Activated T-cell treated with anti-CD3 and anti-CD28 coated beads for 4 hours (primary cell): ENCODE measurements at places on chromosomes 6 and 20.

- no peak for DNase-seq
Observed at GRCh38 chr6:73375216-73375615, 5.5 kb upstream of the OOEP start.

DNA sequence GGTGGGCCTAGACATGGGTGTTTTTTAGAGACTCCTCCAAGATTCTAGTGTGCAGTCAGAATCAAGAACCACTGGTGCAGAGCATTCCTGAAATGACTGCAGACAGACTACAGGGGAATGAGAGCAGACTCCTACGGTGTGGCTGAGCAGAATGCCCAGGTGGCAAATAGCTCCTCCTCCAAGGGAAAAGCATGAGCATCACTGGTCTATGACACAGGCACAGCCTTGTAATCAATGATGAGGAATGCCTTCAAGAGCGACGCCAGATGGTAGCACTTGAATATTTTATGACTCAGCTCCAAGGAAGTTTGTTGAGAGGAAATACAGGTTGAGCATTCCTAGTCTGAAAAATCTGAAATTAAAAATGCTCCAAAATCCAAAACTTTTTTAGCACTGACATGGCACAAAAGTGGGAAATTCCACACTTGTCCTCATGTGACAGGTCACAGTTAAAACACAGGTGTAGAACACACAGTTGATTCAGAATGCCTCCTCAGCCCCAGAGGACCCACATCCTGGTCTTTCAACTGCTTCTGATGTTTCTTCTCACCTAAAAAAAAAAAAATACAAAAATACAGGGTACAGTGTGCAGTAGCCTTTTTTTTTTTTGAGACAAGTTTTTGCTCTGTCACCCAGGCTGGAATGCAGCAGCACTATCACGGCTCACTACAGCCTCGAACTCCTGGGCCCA is 10.6 kb upstream of the FAM8A1 start:
- DNase-seq: no peak

GRCh38 chr6:170259278-170259677 is 31.6 kb downstream of the DLL1 start:
- no peak for DNase-seq

DNA sequence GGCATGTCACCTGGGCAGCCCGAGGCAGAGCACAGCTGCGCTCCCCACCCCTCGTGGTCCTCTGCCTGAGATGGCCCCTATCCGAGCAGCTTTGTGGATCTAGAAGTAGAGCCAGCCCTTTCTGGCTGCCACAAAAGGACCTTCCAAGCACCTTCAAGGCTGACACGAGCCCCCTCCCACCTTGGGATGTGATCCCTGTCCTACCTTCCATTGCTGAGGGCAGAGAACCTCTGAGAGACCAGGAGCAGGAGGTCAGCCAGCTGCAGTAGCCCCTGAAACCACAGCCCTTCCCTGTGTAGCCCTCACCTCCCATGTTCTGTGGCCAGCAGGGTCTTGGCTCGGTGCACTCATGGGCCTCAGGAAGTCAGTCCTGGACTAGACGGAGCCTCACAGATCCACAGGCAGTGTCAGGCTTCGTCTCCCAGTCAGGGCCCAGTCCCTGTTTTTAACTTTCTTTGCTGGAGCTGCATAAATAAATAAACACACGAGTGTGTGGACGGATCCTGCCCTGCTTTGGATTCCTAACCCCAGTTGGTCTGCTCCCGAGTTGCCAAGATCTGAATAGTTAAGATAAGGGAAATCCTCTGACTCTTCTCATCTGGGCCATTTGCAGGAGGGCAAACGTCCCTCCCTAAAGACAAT is 507.7 kb downstream of the PREX1 start:
- DNase-seq: no peak

DNA sequence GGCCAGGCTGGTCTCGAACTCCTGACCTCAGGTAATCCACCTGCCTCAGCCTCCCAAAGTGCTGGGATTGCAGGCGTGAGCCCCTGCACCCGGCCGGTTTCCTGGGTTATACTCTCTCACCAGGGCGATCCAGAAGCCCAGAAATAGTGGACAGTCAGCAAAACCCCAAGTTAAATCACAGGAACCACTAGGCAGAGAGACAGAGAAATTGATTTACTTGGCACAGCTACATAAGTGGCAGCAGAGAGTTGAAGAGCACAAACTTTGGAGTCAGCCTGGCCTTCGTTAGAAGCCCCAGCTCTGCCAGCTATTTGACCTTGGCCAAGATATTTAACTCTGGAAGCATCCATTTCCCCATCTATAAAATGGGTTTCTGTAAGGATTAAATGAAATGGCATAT is 32.7 kb downstream of the MTRES1 start:
- DNase-seq: no peak

DNA sequence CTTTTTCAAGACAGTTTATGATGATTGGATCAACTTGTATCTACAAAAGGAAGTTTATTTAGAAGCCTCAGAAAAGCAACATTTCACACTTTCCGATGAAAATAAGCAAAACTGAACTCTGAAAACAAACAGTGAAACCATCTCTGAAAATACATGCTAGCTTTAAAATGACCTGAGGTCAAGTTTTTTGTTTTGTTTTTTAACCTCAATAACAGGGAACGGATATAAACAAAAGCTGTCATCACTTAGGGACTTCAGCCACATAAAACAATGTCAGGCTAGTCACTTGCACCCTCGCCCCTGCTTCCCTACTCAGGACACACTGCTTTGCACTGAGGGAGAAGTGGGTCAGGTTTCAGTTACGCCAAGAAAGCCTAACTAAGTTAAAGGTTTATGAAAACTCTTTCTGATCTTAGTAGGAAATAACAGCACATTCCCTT is 11.6 kb downstream of the BACH2 start:
- DNase-seq: no peak

GRCh38 chr20:19901226-19901625 is 115.9 kb upstream of the NAA20 start:
- no peak for DNase-seq

DNA sequence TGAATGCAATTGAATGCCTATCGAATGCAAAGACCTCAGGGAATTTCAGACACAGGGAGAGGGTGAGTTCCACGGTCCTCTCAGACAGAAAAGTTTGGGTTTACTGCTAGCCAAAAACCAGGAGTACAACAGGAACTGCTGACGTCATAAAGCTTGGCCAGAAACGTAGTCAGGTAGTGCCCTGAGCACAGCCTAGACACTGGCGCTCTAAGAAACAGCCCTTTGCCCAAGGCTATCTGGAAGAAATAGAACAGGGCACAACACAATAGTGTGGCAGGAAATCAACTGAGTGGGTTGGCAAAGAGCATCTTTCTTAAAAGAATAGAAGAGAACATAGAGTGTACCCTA is 58.0 kb downstream of the GFOD1 start:
- no peak for DNase-seq

DNA sequence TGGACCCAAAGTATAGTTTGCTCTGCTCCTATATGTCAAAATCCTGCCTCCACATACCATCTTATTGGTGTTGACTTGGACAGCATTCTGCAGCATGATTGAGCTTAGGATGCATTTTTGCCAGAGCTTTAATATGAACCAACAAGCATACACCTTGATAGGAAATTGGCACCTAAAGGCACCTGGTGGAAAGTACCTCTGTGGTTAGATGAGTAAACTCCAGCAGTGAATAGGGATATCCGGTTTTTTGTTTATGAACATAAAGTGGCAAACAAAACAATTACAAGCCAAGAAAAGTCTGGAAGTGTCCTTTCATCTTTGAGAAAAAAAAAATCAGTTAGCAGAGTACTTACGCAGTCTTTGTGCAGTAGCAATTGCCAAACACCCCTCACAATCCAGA is 6.2 kb upstream of the CYP24A1 start:
- DNase-seq: no peak

DNA sequence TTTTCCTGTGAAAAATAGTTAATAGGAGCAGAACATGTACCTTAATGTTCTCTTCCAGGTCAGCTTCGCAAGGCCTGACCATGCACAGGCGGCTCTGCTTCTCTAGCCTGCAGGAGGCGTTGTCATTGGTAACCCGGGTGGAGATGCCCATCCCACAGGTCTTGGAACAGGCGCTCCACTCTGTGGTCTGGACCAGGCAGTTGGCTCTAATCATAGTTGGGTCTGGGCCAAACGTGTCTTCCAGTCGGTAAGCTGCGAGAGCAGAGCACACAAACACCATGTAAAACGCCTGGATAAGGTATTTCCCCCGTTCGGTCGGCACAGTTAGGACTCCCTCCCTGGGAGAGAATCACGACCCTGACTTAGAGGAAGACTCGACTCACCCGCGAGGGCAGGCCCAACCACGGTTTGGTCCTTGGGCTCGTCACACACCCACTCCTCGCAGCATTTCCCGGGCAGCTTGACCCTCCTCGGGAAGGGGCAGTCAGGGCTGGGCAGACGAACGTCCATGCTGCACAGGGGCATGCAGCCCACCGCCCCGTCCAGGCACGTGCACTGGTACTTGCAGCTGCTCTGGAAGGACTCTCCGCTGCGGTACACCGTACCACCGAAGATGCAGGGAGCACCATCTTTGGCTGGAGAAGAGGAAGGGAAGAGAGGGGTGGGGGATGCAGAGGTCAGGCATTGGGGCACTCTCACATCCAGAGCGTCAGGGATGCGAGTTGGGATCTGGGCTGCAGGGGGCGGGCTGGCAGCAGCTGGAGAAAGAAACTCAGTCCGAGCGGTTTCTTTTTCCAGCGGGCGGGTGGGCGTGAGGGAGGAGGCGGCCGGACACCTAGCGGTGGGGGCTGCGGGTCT is 1.0 kb downstream of the CCN2 start:
- DNase-seq: no peak

DNA sequence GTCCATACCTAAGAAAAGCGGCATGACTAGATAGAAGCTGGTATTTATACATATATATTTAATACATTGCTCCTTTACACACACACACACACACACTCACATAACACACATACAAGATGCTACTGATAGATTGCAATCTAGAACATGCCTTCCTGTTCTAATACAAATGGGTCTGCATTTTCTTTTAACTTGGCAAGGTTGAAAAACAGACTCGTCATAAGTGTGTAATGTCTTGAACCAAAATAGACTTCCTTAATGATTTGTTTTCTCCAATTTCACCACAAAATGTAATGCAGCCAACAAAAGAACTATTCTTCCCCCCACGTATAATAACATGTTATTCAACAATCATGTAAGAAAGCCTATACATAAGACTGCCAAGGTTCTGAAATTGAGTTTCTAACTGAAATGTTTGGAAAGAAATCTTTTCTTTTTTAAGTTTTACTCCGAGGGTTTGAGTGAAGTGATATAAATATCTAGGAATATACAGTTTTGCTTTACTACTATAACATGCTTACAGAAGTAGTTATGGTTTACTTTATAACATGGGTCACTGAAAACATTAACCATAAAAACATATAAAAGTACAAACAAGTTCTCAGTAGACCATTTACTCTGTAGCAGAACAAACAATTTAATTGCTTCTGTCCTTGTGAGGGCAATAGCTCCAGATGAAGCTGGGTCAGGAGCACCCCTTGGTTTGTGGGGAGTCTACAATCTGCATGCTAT is 207.5 kb downstream of the FOXC1 start:
- no peak for DNase-seq

DNA sequence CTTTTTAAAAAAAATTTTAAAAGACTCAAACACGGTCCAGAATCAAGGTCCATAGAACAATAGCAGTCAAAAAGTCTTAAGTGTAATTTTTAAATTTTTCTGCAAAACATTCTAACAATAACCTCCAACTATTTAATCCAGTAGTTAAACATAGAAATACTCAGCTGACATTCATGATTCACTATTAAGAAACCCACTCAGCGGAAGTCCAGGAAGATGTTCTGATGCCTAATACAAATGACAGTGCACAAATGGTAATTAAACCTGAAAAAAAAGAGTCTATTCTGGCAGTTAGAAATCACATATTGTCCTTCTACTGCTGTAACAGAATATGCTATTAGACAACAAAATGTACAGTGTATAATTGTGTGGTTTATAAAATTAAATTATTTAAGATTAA is 128.2 kb upstream of the BMP5 start:
- no peak for DNase-seq

DNA sequence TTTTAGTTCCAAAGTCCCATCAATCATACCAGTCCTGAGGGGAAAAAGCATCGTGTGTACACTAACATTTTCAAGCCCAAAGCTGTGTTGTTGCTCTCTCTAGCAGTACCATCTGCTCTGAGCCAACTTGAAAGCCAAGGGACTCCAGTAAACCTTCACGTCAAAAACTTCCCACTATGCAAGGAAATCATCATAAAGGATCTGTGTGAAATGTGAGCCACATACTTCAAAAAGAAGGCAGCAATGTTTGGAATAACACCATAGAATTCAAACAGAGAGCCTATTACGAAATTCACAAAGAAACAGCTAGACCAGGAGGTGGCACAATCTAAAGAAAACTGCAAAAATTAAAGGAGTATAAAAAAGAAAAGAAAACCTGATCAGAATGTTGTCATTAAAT is 399.8 kb upstream of the EPHA7 start:
- DNase-seq: no peak

- DNase-seq: peak; percentile 4
Observed at GRCh38 chr6:100001915-100002388, 7.9 kb upstream of the MCHR2 start.

DNA sequence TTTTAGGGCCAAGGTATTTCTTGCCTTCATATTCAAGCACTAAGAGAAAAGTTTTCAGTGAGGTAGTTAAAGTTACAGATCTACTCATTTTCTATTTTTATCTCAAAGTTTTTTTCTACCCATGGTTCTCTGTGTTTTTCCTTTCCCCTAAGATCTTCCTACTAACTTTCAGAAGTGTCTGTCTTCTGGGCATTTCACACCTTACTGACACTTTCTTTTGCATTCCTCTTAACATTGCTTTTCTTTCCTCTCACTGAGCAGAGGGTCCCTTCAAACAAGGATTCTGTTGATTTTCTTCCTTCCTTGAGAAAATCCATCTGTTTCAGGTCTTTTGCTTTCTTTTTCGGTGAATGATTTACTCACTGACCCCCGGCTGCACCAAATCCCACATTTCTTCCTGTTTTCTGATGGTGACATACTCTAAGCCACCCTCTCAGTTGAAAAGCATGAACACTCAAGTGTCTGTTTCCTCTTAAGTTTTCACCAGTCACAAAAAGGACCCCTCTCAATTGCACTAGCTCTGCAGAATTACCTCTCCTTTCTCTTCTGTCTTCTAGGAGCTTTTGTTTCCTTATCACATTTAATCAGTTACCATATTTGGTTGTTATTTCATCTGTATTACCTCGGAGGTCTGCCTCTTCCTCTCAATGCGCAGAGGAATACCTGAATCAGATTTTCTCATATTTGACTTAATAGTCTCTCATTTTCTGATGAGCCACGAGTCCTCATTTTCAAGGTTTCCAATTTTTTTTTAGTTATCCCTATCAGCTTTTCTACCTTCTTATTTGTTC is 73.5 kb upstream of the RNF217 start:
- no peak for DNase-seq

DNA sequence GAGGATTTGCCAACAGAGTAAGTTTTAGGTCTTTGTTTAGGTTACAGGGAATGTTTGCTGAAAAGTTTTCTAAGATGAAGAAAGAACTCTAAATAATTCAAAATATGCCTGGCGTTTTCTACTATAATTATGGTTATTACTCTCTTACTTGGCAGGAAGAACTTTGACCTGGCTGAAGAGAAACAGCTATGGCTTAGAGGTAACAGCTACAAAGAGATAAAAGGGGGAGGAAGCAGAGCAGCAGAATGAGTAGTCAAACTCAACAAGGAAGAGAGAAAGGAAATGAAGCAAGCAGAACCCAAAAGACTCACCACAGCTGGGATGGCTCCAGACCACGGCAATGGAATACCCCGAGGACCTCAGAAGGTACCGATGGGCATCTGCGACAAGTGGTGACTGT is 95.6 kb downstream of the KIF16B start:
- no peak for DNase-seq
